ENCODE measurements at places on chromosomes 1 and 21.

DNA sequence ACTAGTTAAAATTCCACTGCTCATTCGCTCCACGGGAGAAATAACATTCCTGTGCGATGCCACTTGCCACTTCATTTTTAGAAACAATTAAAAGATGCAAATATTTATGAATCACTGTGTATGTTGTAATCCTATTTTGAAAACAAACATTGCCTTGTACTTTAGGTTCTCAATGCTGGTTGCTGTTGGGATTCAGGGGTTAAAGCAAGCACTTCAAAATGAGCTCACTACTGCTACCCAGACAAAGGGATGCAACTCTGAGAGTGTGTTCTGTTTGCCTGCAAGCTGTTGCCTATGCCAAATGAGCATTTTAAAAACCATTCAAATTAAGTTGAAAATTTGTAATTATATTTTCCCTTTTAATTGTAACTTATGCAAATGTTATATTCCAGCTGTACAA, 87.5 kb downstream of the RWDD3 start:
- peak; percentile 34 for DNase-seq

GRCh38 chr1:14660801-14661200, 62.3 kb downstream of the KAZN start:
- DNase-seq, result no peak

- DNase-seq, result no peak
Observed at GRCh38 chr1:157262891-157263290, 124.7 kb upstream of the ETV3 start.

- DNase-seq, result no peak
Observed at GRCh38 chr1:36008546-36009197, 75.2 kb upstream of the TEKT2 start.

GRCh38 chr1:33972676-33973395, 109.0 kb downstream of the HMGB4 start:
- DNase-seq, result no peak

All from retina (tissue), 1 donor.